Activated CD4-positive, alpha-beta T cell treated with anti-CD3 and anti-CD28 coated beads, Interleukin-2, amount 10 ng/mL, durations not matched to agents 24 days and 14 days (primary cell): ENCODE measurements at places on chromosomes 11 and 22.

DNA sequence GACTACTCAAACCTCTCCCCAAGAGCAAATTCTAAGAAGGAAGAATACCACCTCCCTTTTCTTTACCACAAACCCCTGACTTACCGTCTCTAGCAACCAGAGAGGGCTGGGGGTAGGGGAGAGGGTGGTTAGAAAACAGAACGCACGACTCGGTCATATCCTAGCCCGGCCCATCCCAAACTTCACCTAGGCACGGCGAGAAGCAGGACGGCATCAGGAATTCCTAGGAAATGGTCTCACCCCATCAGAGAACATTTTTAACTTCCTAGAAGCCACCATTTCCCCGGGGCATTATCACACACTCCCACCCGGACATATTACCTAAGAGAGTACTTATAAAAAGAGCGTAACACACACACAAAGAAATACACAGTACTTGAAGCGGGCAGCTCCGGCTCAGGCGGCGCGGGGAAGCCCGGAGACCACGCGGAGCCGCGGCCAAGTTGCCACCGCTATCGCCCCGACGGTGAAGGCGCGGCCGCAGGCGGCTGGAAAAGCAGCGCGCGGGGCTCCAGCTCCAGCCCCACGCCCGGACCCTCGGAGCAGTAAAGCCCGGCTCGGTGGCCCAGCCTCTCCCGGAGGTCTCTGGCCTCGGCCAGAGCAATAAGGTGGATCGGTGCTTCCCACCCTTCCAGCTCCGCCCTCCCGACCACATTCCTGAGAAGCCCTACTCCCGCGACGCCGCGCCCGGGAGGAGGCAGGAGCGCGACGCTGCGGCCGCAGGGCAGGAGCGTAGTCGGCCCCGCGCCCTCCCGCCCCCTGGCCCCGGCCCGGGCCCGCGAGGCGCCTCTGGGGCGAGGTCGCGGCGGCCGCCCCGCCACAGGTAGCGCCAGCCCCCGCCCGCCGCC is 878 bp downstream of the RRAS2 start:
- DNase-seq, result peak; percentile 83

DNA sequence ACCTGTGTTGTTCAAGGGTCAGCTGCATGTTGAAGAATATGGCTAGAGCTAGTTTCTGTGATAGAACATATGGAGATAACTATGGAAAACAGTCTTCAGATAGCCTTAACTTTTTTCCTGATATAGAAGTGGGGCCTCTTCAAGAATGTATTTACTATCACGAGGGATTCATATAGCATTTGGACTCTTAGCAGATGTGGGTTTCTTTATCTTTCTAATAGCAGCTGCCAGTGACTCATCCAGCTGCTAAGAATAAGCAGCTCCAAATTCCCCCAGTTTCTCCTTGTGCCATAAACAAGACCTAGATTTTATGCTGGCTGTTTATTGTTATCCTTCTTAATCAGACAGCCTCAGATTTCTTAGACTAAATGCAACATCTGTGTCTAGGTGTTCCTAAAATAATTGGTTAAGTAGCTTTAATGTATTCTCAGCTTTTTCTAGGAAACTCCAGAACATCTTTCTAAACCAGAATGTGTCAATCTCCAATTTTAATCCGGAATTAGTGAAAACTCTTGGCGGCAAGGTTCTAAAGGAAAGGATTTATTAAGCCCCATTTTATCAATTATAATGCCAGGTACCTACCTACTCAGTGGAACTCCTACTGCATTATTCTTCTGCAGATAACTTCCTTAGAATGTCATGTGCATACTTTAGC is 119.8 kb downstream of the CSTPP1 start:
- no peak for DNase-seq

- DNase-seq, result no peak
These were observed 238.9 kb downstream of the BRD1 start for GRCh38 chr22:49588739-49589138.

DNA sequence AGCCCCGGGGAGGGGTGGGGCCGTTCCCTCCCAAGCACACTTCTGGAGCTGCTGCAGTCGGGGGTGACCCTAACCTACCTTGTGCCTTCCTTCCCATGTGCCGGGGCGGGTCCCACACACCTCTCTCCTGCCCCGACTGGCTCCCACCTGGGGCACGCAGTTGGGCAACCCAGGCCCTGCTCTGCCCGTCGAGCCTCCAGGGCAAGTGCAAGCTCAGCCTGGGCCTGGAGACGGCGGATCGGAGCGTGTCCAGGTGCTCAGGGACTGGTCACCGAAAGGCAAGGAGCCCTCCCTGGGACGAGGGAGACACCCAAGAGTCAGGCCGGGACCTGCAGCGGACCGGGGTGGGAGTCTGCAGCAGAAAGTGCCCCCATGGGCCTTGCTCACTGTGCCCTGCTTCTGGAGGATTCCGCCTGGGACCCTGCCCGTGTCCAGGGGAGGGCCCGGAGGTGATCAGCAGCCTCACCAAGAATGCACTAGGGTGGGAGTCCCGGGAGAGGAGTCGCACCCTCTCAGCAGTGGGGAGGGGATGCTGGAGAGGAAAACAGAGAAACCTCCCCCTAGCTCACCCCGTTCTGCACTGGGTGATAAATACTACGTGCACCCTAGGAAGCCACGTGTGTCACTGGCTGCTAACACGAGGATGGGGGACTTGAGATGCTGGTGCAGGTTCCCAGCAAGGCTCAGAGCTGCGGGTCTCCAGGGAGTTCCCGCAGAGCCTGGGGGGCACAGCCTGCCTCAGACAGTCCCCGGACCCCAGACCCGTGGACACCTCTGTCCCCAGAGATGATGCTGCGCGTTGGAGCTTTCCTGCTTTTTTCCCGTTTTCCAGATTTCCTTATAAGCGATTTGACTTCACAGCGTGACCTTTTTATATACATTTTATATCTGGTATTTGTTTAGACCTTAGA is 5.2 kb upstream of the GATD1 start:
- DNase-seq, result no peak

- DNase-seq, result peak; percentile 59
These were observed at the start of gene CLMP for GRCh38 chr11:123195188-123196059. Gene CLMP (minus strand): TSS chr11:123195248. CDS start chr11:123194940, 308 bp downstream.

GRCh38 chr11:44759743-44760476 is 33.1 kb downstream of the TSPAN18 start:
- no peak for DNase-seq
